Daoy (cell line): ENCODE measurements at places on chromosomes 6 and 20.

DNA sequence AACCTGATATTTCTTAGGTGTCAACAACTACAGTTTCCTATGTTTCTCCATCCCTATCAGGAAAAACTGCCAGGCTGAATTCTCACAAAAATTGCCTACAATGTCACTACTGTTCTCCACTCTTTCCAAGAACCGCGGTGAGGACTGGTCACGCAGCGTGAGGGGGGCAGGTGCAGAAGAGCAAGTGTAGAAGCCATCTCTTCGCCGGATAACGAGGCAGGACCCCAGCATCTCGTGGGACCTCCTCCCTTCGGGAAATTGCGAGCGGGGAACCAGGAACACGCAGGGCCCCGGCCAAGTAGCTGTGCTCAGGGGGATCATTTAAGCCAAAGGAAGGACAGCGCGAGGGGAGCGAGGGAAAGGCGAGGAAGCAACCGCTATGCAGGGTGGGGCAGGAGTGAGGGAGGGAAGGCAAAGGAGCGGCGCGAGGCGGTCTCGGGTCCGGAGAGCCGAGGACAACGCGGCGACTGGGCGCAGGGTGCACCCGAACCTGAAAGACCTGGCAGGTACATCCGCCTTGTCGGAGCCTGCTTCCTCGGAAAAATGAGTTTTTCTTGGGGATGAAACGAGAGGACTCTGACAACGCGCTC lies 559 bp downstream of the APMAP start:
- DNase-seq = peak; percentile 29

- DNase-seq = no peak
Observed at GRCh38 chr6:140156131-140156530, 781.7 kb upstream of the CITED2 start.

DNA sequence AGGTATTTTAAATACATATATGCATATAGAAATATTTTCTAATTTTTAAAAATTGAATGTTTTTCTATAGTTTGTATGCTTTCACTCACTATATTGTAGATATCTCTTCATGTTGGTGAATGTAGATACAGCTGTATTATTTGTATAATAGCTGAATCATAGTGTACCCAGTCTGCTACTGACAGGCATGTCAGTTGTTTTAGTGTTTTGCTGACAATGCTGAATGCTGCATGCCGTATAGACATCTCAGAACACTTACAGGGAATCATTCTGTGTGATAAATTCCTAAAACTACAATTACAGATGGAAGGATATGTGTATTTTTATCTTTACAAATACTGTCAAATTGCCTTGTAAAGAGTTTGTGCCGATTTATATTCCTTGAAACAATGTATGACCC lies 175.4 kb downstream of the SIM1 start:
- DNase-seq = no peak

DNA sequence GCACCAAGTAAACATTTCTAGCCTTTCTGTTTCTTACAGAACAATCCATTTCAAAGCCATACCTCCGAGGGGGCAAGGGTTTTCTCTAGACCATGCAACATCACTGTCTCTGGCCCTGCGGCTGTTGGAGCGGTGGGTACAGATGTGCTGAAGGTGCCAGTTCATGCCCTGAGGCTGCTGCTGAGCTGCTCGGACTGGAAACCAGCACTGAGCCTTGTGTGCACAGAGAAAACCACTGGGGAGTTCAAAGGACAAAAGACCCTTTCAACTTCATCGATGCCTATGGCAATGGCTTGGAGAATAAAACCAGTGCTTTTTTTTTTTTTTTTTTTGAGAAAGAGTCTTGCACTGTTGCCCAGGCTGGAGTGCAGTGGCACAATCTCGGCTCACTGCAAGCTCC lies 93.3 kb upstream of the IYD start:
- DNase-seq = no peak

- peak; percentile 58 for DNase-seq
Observed at GRCh38 chr6:129598244-129599187, 111.5 kb downstream of the ARHGAP18 start.

DNA sequence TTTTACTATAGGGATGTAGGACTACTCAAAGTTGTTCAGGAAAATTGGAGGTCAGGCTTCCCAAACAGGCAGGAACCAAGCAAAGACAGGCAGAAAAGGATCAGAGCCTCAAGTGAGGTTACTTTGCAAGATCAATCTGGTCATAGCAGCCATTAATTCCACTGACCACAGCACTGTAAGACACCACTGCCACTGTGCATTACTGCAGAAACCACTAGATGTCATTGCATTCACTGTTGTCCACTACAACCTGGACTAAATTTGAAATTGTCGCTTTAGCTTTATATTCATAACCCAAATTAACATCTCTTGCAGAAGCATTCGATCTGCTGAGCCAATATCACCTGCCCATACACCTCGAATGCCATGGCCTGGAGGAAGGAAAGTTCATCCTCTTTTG lies 126.9 kb upstream of the UFL1 start:
- no peak for DNase-seq

DNA sequence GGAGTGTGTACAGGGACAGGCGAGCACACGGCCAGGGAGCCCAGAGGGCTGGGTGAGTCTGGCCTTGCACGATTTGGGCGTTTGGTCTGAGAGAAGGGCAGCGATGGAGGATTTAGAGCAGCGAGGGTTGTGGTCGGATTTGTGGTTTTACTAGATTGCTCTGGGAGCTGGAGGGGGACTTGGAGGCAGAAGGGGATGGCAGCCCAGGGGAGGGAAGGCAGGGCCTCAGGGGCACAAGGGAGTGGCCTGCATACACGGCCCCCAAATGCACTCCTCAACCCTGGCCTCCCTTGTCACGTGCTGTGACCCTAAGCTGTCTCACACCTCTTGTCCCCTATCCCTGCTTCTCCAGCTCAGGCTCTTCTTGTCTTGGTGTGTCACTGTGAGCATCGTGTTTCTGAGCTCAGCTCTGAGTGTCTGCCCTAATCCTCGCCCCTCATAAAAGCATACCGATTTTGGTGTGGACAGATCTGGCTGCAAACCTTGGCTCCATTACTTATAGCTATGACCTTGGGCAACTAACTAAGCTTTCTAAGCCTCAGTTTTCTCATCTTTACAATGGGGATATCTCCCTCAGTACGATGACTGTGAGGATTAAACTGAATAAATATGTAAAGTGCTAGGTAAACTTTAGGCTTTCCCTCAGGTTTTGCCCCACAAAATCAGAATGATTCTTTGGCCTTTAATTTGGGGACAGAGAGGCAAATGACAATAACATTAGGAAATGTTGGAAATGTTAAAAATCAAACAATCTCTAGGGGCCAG lies 120.1 kb upstream of the ARMC2 start:
- DNase-seq = no peak

DNA sequence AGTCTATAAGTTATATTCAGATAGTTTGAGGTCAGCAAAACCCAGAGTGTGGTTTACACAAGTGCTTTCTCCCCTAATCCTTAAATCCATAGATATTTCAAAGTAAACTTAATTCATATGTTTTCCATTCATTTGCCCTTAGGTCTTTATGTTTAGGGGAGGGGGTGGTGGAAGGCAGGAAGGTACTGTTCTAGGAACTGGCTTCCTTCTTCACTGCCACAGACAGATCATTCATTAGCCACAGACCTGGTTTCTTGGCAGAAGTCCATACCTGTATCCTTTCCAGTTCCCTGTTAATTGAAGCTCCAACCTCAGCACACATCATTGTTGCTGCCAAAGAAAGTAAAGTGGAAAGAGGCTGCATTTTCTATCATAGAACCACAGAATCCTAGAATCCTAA lies 123.0 kb downstream of the AIG1 start:
- peak; percentile 13 for DNase-seq

- no peak for DNase-seq
Observed at GRCh38 chr6:140460267-140460666, 1085.8 kb upstream of the CITED2 start.

- DNase-seq = peak; percentile 89
Observed at GRCh38 chr6:27592481-27593199, 119.7 kb upstream of the ZNF184 start.

- DNase-seq = no peak
Observed at GRCh38 chr6:37893257-37893656, 73.7 kb downstream of the ZFAND3 start.

- DNase-seq = no peak
Observed at GRCh38 chr6:14174226-14174625, 56.7 kb downstream of the CD83 start.

DNA sequence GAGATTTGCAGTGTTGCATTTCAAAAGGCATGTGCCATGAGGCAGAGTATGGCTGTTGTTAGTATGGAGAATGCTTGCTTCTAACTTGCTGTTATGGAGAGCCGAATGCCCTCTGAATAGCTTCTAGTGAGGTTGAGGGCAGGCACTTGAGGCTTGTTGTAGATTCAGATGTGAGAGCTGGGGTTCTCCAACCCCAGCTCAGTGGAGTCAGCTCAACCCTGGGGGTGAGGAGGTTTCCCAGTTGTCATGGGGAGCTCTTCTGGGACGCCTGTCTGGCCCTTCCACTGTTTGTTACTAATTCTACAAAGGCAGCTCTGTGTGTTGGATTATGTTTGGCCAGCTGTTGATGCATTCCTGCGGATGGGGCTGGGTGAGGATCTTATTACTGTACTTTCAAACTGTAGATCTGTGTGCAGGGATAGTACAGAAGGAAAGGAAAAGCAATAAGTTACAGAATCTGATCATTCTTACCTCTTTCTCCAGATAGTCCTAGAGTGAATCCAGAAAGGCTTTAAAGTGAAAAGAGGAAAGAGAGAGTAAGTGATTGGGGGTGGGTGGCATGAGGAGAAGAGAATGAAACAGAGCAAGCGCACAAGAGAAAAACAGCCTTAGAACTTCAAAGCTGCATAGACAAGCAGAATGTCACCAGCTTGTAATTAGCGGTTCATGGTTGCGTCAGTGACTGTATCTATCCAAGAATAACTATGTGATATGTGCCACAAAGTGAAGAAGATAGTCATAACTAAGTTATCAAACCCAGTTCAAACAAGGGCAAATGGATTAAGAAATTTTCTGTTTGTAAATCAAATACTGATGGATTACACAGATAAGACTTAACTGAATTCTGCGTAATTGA lies 148.7 kb downstream of the PRL start:
- DNase-seq = peak; percentile 81

DNA sequence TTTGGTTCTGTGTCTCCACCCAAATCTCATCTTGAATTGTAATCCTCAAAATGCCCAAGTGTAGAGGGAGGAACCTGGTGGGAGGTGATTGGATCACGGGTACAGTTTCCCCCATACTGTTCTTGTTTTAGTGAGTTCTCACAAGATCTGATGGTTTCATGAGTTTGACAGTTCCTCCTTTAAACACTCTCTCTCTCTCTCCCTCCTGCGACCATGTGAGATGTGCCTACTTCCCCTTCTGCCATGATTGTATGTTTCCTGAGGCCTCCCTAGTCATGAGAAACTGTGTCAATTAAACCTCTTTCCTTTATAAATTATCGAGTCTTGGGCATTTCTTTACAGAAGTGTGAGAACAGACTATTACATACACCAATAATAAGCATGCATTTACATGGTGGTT lies 12.1 kb upstream of the EYS start:
- no peak for DNase-seq

GRCh38 chr20:59221049-59221706 lies 57.6 kb downstream of the ZNF831 start:
- DNase-seq = peak; percentile 19

- DNase-seq = peak; percentile 20
Observed at GRCh38 chr6:148085631-148086331, 256.9 kb upstream of the SASH1 start.

DNA sequence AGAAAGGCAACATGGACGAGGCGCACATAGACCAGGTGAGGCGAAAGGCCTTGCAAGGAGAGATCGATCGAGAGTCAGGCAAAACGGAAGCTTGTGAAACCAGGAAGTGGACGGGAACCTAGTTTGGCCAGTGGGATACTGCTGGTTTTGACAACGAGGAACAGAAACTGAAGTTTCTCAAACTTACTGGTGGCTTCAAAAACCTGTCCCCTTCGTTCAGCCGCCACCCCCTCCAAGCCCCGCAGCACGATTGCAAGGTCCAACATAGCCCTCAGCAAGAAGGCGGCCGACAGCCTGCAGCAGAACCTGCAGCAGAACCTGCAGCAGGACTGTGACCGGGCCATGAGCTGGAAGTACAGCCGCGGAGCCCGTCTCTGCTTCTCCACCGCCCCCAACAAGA lies 238.0 kb downstream of the KHDC1L start:
- DNase-seq = no peak

- no peak for DNase-seq
Observed at GRCh38 chr20:64130876-64131275, 23.5 kb upstream of the NPBWR2 start.

DNA sequence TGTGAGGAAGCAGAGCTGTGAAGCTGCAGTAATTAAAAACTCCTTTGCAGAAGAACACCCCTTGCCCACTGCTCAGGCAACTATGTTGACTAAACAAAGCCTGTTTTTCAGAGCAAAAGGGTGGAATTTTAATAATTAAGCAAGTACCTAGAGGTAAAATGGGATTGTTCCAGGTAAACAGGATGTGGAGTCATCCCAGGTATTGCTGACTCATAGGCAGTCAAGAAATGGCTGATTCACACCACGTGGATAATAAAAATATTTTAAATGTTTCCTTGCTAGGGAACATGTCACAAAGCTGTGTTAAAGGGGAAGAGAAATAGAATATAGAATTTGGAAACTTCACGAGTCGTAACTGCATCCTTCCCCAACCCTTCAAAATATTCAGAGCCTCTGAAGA lies 491.8 kb downstream of the BTBD3 start:
- DNase-seq = no peak

DNA sequence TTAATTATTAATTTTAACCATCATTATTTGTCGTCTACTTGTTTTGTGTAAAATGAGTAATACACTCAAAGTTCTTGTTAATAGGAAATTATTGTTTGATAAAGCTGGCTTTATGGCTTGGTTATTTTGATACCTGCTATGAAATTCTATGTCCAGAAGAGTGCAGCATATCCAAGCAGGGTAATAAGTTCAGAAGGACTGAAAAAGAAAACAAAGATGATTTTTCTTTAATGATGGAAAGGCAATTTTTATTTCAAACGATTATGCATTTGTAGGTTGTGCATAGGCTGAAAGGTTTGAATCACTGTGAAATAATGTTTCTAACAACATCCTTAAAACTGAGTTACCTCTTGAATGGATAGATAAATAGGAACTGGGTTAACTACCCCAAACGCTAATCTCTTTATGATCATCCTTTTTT lies 1.4 kb upstream of the MAN1A1 start:
- peak; percentile 12 for DNase-seq

DNA sequence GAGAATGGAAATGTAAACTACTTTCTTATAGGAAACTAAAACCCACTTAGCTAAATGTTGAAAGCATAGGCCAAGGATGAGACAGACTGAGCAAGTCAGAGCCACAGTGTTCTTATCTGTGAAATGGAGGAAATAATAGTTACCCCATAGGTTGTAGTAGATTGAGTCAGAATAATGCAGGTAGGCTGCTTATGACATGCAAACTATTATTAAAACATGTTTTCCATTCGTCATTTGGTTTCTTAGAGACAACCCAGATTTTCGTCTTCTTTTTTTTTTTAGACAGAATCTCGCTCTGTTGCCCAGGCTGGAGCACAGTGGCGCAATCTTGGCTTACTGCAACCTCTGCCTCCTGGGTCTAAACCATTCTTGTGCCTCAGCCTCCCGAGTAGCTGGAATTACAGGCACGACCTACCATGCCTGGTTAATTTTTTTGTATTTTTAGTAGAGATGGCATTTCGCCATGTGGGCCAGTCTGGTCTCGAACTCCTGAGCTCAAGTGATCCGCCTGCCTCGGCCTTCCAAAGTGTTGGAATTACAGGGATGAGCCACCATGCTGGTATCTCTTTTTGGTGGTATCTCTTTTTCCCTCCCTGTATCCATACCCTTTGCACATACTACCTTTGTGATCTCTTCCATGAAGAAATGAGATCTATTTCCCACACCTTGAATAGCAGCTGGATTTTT lies 196.5 kb upstream of the ZNF217 start:
- DNase-seq = peak; percentile 26

GRCh38 chr20:63509088-63509564 lies 10.2 kb upstream of the EEF1A2 start:
- DNase-seq = no peak
